Glutamatergic neuron (in vitro differentiated cells): ENCODE measurements at places on chromosomes 6 and 20. TPM values are rescaled to one million over a fixed set of nuclear protein-coding genes. Genes with fewer than 3 reads are reported as not detected.

DNA sequence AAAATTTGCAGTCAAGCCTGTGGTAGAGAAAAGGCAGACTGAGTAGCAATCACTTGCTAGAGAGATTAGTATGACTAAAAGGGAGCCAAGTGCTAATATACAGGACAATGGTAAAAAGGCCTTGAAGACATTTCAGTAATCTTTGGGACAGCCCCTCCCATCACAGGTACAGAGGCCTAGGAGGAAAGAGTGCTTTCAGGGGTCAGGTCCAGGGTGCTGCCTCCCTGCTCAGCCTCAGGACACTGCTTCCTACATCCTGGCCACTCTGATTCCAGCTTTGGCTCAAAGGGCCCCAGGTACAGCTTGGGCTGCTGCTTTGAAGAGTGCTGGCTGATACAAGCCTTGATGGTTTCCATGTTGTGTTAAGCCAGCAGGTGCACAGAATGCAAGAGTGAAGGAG lies 543.5 kb downstream of the MMUT start:
- H3K27me3 ChIP-seq = no peaks in the 10 kb centered on the region
- H3K4me1 ChIP-seq = peaks cover 3% of the 10 kb centered on the region
- H3K27ac ChIP-seq = no peak overlapping the region

DNA sequence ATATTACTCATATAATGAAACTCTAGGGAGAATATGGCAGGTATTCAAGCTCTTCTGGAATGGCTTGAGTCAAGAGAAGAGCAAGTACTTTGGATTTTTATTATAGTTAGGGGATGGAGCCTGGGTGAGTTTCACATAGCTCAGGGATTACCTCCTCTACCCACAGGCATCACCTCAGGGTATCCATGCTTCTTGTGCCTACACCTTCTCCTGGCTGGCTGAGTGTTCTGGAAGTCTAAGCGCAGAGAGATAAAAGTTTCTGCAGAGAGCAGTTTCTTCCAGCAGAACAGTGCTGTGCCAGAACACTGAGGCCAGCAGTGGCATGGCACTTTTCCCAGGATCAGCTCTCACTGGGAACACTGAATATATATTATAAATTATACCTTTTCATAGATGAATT lies 199.7 kb upstream of the KCNQ5 start:
- no peak overlapping the region for H3K27ac ChIP-seq
- no peaks in the 10 kb centered on the region for H3K4me1 ChIP-seq
- no peaks in the 10 kb centered on the region for H3K27me3 ChIP-seq
- DNase-seq = no peak
- H3K4me3 ChIP-seq = no peak overlapping the region
- no peaks in the 10 kb centered on the region for H3K36me3 ChIP-seq

- H3K27me3 ChIP-seq = no peaks in the 10 kb centered on the region
- H3K4me1 ChIP-seq = no peaks in the 10 kb centered on the region
- no peak for DNase-seq
- no peak overlapping the region for H3K27ac ChIP-seq
- no peaks in the 10 kb centered on the region for H3K36me3 ChIP-seq
- no peak overlapping the region for H3K4me3 ChIP-seq
Observed at GRCh38 chr6:68339488-68340131, 295.5 kb upstream of the ADGRB3 start.

GRCh38 chr6:119196715-119197114 lies 118.3 kb upstream of the FAM184A start:
- no peak for DNase-seq
- no peaks in the 10 kb centered on the region for H3K27me3 ChIP-seq
- H3K4me1 ChIP-seq = peaks cover 9% of the 10 kb centered on the region

DNA sequence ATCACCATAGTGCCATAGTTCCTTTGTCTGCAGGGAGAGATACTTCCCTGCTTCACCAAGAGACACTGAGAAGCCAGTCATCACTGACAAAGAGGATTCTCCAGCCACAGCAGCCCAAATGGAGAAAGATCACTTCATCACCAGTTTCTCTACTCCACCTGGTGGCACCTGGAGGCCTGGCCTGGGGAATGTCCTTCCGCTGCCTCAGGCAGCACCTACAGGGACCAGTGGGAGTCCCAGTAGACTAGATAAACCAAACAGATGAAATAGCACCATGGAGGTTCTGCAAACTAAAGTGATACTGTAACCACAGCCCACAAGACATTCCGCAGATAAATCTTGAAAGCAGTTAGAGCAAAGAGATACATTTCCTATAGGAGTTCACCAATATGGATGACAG lies 266.5 kb downstream of the C6orf118 start:
- peaks cover 9% of the 10 kb centered on the region for H3K36me3 ChIP-seq
- no peak for DNase-seq
- no peak overlapping the region for H3K27ac ChIP-seq
- no peaks in the 10 kb centered on the region for H3K4me1 ChIP-seq

DNA sequence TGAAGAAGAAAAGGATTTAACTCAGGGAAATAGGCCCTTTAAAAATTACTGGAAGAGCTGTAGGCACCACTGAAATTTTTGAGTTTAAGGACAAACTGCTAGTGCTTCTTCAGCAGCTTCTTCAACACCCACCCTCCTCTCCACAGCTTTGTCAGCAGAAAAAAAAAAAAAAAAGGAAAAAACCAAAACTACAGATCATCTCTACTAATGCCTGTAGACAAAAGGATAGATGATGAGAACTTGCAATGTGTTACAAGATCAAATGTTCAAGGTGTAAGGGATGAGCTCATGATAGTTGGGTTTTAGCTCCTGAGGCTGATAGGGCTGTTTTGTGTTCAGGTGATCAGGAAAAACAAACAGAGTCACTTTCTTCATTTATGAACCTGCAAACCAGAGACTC lies 55.2 kb upstream of the PREP start:
- H3K27me3 ChIP-seq = no peaks in the 10 kb centered on the region
- H3K4me3 ChIP-seq = no peak overlapping the region
- H3K4me1 ChIP-seq = no peaks in the 10 kb centered on the region
- DNase-seq = no peak
- no peak overlapping the region for H3K27ac ChIP-seq
- H3K36me3 ChIP-seq = no peaks in the 10 kb centered on the region

DNA sequence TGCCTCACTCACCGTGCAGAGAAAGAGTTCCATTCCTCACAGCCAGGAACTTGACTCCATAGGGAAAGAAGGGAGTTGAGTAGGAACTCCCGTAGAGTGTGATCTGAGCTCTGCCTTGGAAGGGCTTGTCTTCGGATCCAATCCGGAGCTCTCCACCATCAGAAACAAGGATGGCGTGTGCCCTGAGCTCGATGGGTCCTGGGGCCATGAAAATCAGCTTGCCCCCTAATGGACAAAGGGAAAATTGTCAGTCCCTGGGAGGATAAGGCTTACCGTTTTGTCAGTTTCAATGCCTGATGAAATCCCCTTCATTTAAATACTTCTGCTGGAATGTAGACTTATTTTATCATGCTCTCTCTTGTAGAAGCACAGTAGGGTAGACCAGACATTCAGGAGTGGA lies 153.3 kb downstream of the PKHD1 start:
- H3K36me3 ChIP-seq = peaks cover under 1% of the 10 kb centered on the region
- no peaks in the 10 kb centered on the region for H3K4me1 ChIP-seq
- no peak overlapping the region for H3K4me3 ChIP-seq
- DNase-seq = no peak
- no peak overlapping the region for H3K27ac ChIP-seq

DNA sequence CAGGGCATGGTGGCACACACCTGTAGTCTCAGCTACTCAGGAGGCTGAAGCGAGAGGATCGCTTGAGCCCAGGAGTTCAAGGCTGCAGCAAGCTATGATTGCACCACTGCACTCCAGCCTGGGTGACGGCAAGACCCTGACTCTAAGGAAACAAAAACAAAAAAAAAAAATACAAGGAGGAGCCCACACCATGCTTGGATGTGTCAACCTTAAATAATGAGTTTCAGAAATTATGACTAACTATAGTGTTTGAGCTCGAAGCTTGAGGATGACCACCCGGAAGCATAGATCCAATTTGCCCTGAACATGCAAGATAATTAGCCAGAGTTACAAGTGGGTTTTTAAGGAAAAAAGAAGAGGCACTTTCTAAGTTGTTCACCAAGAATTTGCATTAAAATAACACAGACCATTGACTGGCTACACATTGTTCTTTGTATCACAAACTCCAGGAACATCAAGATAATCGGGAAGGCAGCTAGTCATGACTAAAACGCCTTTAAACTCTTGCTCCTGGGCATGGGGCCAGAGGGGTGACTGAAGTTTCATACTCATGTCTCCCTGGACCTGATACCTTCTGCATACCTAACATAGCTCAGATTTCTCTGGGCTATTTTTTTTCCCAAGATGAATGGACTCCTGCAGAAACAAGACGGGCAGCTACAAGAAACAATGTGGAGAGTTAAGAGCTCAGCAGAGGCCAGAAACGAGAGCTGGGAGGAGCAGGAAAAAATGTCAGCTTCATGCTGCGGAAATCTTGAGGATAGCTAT lies 289.6 kb downstream of the PREX1 start:
- H3K36me3 ChIP-seq = peaks cover 7% of the 10 kb centered on the region
- peaks cover 1% of the 10 kb centered on the region for H3K27me3 ChIP-seq
- no peak overlapping the region for H3K4me3 ChIP-seq
- no peak overlapping the region for H3K27ac ChIP-seq
- H3K4me1 ChIP-seq = no peaks in the 10 kb centered on the region

- peak overlapping the region; percentile 90 for H3K4me3 ChIP-seq
- H3K36me3 ChIP-seq = peaks cover 4% of the 10 kb centered on the region
- DNase-seq = peak; percentile 33
- H3K4me1 ChIP-seq = peaks cover 7% of the 10 kb centered on the region
- peaks cover 22% of the 10 kb centered on the region for H3K27me3 ChIP-seq
Observed at GRCh38 chr6:28980137-28980851, 24.8 kb downstream of the ZNF311 start.

DNA sequence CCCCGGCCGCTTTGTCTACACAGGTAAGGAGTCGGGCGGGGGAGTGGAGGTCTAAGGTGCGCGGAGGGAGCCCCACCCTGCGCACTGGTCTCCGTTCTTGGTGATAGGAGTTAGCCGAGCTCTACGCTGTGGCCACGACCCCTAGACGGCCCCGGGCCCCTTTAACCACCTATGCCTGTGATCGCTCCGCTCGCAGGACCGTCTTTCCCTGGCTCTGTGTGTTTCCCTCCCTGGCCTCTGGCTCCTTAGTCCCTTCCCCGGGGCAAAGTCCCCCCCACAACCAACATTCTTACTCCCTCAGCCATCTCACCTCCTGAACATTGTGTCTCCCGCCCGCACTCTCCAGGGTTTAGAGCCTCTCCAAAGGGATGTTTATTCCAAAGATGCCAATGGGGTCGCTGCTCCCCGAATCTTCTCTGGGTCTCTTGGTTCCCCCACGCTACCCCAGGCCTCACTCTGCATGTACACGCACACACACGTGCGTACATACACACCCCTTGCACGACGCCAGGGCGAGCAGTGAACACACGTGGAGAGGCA lies 50.4 kb downstream of the CPXM1 start:
- no peak overlapping the region for H3K27ac ChIP-seq
- peaks cover 31% of the 10 kb centered on the region for H3K27me3 ChIP-seq
- H3K4me3 ChIP-seq = peak overlapping the region; percentile 5

DNA sequence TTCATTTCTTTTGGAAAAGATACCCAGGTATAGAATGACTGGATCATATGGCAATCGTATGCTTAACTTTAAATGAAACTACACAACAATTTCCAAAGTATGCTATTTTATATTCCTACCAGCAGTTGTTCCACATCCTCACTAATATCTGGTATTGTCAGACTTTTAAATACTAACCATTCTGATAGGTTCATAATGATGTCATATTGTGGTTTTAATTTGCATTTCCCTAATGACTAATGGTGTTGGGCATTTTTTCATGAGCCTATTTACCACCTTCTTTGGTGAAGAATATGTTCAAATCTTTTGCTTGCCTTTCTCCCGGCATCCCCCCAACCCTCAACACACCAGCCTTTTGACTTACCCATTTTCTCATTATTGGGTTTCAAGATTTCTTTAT lies 96.2 kb upstream of the HMGN3 start:
- no peak overlapping the region for H3K27ac ChIP-seq
- no peaks in the 10 kb centered on the region for H3K4me1 ChIP-seq
- no peak overlapping the region for H3K4me3 ChIP-seq
- H3K36me3 ChIP-seq = peaks cover 11% of the 10 kb centered on the region

GRCh38 chr20:37907677-37908401 lies 4.9 kb downstream of the VSTM2L start:
- no peak overlapping the region for H3K4me3 ChIP-seq
- peak overlapping the region; percentile 6 for H3K27ac ChIP-seq
- H3K4me1 ChIP-seq = peaks cover 33% of the 10 kb centered on the region
- H3K36me3 ChIP-seq = no peaks in the 10 kb centered on the region

- peaks cover 11% of the 10 kb centered on the region for H3K36me3 ChIP-seq
- DNase-seq = no peak
- no peak overlapping the region for H3K4me3 ChIP-seq
- H3K4me1 ChIP-seq = peaks cover 46% of the 10 kb centered on the region
Observed at GRCh38 chr6:158361961-158362669, 49.9 kb downstream of the TULP4 start.

DNA sequence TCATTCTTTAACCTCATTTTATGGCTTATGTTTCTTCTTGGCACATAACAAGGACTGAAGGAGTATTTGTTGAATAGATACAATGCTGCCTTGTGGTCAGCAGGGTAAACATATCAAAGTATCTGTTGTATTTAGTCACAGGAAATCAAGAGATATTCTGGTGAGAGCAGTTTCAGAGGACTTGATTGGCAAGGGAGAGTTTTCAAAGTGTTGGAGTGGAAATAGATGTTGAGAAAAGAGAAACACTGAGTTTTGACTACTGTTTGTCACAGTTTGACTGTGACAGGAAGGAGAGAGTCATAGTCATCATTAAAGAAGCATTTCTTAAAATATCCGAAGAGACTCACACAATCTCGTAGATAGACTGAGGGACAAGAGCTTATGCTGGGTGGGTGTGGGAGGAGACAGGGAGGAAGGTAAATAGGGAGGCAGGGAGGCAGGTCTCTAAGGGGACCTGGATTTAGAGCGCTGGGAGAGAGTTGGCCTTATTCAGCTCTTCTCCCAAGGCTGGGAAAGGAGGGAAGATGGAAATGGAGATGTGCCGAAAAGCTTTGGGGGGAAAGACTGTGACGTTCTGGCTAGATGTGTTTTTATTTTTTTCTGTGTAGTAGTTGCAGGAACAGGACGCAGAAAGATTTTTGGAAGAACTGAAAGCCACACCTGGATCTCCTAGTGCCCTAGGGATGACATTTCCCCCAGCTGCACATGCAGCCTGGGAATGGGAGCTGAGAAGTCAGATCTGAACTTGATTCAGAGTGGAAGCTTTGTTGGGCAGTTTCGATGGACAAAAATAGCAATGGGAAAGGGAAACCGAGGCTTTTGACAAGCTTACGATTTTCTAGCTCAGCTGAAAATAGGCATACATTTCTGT lies 65.0 kb upstream of the IFNGR1 start:
- peaks cover 5% of the 10 kb centered on the region for H3K27me3 ChIP-seq
- peaks cover 12% of the 10 kb centered on the region for H3K4me1 ChIP-seq
- H3K4me3 ChIP-seq = no peak overlapping the region
- no peak overlapping the region for H3K27ac ChIP-seq
- no peaks in the 10 kb centered on the region for H3K36me3 ChIP-seq

- no peak for DNase-seq
- H3K27ac ChIP-seq = no peak overlapping the region
- H3K4me1 ChIP-seq = no peaks in the 10 kb centered on the region
- H3K4me3 ChIP-seq = no peak overlapping the region
- no peaks in the 10 kb centered on the region for H3K36me3 ChIP-seq
Observed at GRCh38 chr20:18077157-18077556, 19.4 kb upstream of the OVOL2 start.

- no peaks in the 10 kb centered on the region for H3K27me3 ChIP-seq
- no peaks in the 10 kb centered on the region for H3K36me3 ChIP-seq
- H3K4me1 ChIP-seq = no peaks in the 10 kb centered on the region
- H3K27ac ChIP-seq = no peak overlapping the region
- no peak for DNase-seq
- no peak overlapping the region for H3K4me3 ChIP-seq
Observed at GRCh38 chr6:161921602-161922395, 647.9 kb upstream of the AGPAT4 start.

Gene COL11A2
- total RNA-seq = 3.8 TPM

Gene GTSF1L
- not detected for total RNA-seq

Gene HRH3
- total RNA-seq = 13.7 TPM

Gene DLL1
- 34.3 TPM for total RNA-seq
